OCI-LY7 (cell line): ENCODE measurements at places on chromosomes 3 and 15.

GRCh38 chr3:15295506-15295905 lies 36.9 kb downstream of the SH3BP5 start:
- no peak for DNase-seq

DNA sequence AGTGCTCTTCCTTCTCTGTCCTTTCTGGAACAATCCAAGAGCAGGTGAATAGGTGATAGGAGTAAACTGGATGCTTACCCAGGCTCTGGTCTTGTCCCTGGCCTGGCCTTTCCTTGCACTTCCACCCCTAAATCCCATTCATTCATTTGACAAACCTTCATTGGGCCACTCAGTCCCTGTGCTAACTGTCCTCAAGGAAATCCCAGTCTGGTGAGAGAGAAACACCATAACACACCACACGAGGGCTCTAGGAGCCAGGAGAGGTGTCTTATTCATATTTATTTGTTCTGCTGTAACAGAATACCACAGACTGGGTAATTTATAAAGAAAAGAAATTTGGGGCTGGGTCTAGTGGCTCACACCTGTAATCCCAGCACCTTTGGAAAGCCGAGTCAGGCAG lies 22.8 kb downstream of the EFCC1 start:
- peak; percentile 58 for DNase-seq

GRCh38 chr3:129105862-129106261 lies 15.7 kb downstream of the RAB43 start:
- no peak for DNase-seq

GRCh38 chr15:89770041-89770440 lies 6.1 kb upstream of the MESP2 start:
- DNase-seq: no peak

DNA sequence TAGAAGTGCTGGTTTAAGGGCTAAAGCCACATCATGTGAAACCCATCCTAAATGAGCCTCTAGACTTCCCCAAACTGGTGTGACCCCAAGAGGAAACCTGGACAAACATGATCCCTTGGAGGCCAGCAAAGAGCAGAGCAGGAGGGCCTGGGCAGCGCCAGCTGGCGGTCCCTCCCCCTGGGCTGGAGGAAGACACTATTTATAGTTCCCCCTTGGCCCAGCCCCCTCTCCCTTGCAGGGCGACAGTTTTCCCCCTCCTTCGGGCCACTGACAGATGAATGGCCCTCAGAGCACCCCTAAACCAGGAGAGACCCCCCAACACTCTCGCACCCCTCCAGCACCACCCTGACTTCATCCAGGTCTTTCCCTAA lies 2.9 kb downstream of the UCN2 start:
- no peak for DNase-seq

DNA sequence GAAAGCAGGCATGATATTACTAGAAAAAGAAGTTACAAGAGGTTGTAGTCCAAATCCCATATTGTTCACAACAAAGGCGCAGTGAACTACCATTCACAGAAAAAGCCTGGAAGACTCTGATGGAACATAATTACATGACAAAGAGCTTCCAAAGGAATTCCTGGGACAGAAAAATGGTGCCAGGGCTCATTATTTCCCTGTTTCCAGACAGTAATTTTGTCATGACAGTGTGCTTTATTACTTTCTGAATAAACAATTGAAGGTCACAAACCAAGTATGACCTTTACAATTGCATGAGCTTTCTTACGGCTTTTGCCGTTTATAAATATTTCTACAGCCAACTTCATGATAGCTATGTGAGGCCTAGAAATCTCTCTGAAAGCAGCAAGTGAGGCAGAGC lies 61.0 kb downstream of the CYFIP1 start:
- no peak for DNase-seq

DNA sequence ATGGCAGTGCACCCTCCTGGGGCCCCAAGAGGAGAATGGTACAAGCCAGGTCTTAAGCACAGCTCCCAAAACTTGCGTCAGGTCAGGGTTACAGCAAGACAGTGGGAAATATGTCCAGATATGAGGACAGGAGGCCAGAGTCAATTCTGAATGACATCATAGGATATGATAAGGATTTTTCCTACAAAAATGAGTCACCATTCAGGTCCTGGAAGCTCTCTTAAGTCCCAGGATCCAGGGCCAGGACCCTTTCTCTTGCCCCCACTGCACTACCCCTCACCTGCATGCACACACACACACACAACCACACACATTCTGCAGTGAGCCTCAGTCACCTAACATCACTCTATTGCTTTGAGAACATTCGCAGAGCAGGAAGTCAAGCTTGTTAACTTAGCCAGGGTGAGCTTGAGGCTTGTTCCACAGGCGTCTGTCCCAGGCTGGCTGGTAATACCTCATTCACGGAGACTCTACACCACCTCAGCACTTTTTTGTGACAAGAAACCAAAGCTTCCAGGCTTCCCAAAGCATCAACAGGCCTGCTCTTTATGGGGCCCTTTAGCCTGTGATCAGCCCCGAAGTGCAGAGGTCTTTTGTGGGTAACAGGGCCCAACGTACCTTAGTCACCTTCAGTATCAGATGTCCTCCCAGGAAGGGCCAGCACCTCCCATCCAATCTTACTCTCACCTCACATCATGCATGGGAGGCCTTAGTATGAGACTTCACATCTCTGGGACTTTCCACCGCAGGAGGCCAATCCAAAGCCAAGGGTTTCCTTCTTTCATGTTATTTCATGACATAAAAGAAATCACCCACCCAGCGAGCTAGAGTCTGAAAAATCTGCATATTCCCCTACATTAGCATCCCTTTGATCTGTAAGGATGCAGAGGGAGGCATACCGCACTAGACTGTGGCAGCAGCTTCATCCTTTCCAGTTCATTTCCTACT lies 74.0 kb upstream of the LIPC start:
- DNase-seq: no peak

DNA sequence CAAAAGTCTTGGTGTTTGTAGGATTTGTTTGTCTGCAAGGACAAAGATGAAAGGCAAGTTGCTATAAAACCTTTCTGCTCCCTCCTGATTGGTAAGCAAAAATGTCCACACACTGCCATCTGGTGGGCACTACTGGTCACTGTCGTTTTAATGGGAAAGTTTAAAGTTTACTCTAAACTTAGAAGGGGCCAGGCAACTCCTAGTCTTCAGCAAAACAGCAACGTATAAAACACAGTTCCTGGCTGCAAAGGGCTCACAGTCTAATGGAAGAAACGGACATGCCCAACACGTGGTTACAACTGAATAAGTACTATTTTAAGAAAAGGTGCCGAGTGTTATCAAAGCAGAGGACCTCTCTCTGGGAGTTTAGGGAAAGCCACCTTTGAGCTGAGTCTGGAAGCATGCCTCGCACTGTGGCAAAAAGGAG lies 23.7 kb upstream of the TPRG1 start:
- peak; percentile 55 for DNase-seq
